Stimulated activated naive B cell treated with anti-CD40 and anti-IgM and Interleukin-4, amounts not matched to agents 10 μg/mL and 1 μg/mL and 100 μg/mL, for 72 hours (primary cell): ENCODE measurements at places on chromosomes 2 and 18.

- H3K27ac ChIP-seq: no peak overlapping the region
- H3K4me3 ChIP-seq: no peak overlapping the region
- H3K27me3 ChIP-seq: peaks cover 22% of the 10 kb centered on the region
- H3K36me3 ChIP-seq: no peaks in the 10 kb centered on the region
- no peaks in the 10 kb centered on the region for H3K4me1 ChIP-seq
- DNase-seq: no peak
These were observed 220.9 kb downstream of the DYSF start for GRCh38 chr2:71674158-71674851.

DNA sequence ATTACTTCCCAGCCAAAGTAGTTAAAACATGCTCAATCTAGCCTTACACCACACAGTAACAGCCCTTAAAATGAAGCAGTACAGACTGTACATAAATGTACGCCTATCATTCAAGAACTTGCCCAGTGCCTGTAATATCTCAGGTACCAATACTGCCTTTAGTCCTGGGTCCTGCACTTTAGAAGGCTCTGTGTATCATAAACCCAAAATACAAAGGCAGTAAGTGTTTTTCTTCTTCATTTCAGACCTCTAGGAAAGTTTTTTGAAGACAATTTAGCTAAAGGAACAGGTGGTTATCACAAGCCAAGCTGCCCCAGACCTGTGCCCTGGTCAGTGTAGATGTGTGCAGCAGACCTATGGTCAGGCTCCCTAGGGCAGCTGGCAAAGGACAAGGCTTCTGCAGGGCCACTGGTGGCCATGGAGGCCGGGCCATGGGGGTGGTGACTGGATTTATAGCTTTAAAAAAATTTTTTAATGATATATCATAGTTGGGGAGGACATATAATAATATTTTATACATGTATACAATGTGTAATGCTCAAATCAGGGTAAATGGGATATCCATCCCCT, 18.8 kb downstream of the LPIN2 start:
- no peak overlapping the region for H3K27ac ChIP-seq
- peaks cover 32% of the 10 kb centered on the region for H3K4me1 ChIP-seq
- no peaks in the 10 kb centered on the region for H3K27me3 ChIP-seq
- DNase-seq: no peak
- H3K4me3 ChIP-seq: no peak overlapping the region

GRCh38 chr18:80202264-80202998, 44.9 kb downstream of the PARD6G start:
- no peaks in the 10 kb centered on the region for H3K36me3 ChIP-seq
- peak; percentile 56 for DNase-seq
- H3K4me1 ChIP-seq: peaks cover 15% of the 10 kb centered on the region
- no peak overlapping the region for H3K4me3 ChIP-seq
- H3K27ac ChIP-seq: peak overlapping the region; percentile 51

DNA sequence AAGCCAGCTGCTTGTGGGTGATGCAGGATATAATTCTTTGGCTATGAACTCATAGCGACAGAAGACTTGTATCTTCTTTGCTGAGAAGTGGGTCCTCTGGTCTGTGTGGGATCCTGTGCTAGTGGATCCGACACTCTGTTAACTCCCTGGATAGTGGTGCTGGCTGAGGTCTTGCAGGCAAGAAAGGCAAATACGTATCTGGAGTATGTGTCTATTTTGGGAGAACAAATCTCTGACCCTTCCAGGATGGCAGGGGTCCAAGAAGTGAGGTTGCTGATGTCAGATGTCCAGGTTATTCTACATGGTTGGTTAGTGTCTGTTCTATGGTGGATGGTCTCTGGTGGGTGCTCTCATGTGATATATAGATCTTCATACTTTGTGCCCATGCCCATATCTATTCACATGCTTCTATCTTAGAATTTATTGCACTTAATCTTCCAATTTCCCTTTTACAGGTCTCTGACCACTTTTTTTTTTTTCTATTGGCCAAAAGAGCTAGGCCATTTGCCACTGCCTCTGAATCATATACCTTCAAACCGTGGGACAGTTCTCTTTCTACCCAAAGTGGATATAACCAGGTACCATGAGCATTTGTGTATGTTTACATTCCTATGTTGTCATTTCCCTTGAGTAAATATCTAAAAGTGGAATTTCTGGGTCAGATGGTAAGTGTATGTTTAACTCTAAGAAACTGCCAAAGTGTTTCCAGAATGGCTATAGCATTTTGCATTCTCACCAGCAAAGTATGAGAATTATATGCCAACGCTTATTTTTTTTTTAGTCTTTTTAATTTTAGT, 45.1 kb upstream of the RBMS1 start:
- no peak overlapping the region for H3K4me3 ChIP-seq
- no peaks in the 10 kb centered on the region for H3K27me3 ChIP-seq
- H3K4me1 ChIP-seq: no peaks in the 10 kb centered on the region
- H3K27ac ChIP-seq: no peak overlapping the region
- no peak for DNase-seq

- no peak for DNase-seq
- no peak overlapping the region for H3K4me3 ChIP-seq
- peaks cover 9% of the 10 kb centered on the region for H3K4me1 ChIP-seq
- no peaks in the 10 kb centered on the region for H3K27me3 ChIP-seq
These were observed 21.3 kb upstream of the NCK2 start for GRCh38 chr2:105723431-105723830.

GRCh38 chr2:166256896-166257295, 118.8 kb downstream of the SCN9A start:
- no peaks in the 10 kb centered on the region for H3K27me3 ChIP-seq
- H3K36me3 ChIP-seq: no peaks in the 10 kb centered on the region
- no peak for DNase-seq
- H3K4me3 ChIP-seq: no peak overlapping the region
- H3K27ac ChIP-seq: no peak overlapping the region

DNA sequence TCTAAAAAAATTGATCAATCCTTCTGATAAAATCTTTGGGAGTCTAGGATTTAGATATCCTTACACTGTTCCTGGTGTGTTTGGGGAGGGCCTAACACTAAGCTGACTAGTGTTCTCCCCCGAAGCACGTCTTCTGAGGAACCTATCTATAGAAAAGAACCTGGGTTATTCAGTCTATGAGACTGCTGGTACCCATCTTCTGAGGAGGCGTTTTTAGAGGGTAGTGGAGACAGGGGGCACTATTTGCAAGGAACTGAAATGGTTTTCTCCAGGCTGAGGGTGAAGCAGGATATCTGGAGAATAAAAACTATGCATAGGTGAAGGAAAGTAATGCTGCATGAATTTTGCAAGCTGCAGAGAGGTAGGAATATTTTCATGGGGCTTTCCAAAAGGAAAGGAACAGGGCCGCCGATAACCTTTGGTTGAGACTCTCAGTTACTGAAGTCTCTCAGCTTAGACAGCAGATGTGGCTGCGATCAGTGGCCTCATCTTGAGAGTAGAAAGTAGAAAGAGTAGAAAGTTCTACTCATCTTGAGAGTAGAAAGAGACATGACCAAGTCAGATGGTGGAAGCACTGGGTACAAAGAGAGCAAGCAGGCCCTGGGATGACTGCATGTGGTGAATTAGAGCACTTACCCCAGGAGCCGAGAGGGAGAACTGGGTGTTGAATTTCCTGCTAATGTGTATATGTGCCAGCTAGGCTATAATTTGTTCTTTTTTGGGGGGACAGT, 31.8 kb upstream of the KCNE4 start:
- H3K27me3 ChIP-seq: no peaks in the 10 kb centered on the region
- no peak for DNase-seq
- no peaks in the 10 kb centered on the region for H3K4me1 ChIP-seq
- H3K36me3 ChIP-seq: no peaks in the 10 kb centered on the region
- no peak overlapping the region for H3K4me3 ChIP-seq

DNA sequence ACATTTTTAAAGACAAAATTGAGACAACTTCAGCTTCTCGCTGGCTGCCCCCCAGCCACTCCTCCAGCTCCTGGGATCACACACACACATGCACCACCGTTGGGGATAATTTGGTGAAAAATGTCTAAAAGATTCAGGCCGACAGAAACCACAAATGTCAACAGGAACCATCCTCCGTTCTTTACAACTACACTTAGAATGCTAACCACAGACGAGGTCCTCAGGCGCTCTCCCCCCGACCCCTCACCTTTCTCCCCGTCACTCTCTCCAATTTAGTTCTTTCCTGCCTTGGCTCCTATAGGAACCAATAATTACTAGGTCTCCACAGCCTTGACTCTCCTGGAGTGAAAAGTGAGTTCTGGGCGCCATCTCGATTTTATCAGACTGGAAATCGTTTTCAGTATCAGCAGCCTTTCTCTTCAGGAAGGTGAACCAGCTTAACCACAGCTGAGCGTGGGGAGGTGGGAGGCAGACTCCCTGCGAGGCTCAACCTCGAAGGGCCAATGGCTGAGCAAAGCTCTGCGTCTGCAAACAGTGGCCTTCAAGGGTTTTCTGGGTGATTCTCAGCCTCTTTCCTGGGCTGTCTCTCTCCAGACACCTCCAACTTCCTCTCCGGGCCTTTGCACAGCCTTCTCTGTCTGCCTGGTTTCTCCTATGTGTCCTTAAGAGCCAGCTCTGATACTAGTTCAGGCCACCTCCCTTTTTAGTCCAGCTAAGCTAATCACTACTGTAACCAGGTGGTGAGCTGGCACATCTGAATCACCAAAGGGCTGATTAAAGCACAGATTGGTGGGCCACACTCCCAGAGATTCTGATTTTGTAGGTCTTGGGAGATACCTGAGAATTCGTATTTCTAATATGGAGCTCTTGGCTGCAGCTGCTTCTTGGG, 115.7 kb upstream of the COPS8 start:
- no peak overlapping the region for H3K27ac ChIP-seq
- no peak overlapping the region for H3K4me3 ChIP-seq
- no peaks in the 10 kb centered on the region for H3K36me3 ChIP-seq
- peaks cover 7% of the 10 kb centered on the region for H3K27me3 ChIP-seq
- peaks cover 21% of the 10 kb centered on the region for H3K4me1 ChIP-seq

- H3K36me3 ChIP-seq: peaks cover 45% of the 10 kb centered on the region
- no peak overlapping the region for H3K4me3 ChIP-seq
- H3K27ac ChIP-seq: no peak overlapping the region
- H3K4me1 ChIP-seq: peaks cover 4% of the 10 kb centered on the region
These were observed 356.9 kb downstream of the SETBP1 start for GRCh38 chr18:45037618-45038017.

DNA sequence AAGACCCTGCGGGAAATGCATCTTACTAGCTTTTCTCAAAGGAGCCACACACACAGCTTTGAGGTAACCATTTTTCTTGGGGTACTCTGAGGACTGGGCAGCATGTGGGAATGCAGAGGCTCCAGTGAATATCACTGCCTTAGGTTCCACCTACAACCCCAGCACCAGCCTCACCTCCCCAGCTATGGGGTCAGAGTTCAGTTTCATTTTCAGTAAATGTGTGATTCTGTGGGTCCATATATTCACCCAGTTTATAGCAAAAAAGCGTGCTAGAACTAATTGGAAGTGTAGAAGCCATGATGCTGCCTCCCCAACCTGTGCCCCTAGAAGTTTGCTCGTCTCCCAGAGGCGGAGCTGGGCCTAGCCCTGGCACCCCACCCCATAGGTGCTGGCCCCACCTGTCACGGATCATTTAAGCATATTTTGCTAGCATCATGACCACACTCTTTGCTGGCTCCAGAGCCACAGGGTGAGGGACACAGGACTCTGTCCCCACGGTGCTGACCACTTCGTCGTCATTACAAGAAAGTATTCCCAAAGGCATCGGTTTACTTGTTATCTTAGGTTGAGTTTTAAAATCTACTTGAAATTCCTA, 57.7 kb downstream of the SH3RF3 start:
- peaks cover under 1% of the 10 kb centered on the region for H3K36me3 ChIP-seq
- H3K4me1 ChIP-seq: no peaks in the 10 kb centered on the region
- no peak overlapping the region for H3K27ac ChIP-seq
- no peak overlapping the region for H3K4me3 ChIP-seq
- no peak for DNase-seq
